ENCODE measurements at places on chromosomes 4 and X.

GRCh38 chr4:112765317-112765974 lies 128.5 kb downstream of the LARP7 start:
- H3K36me3 ChIP-seq, result no peaks in the 10 kb centered on the region
- peaks cover 15% of the 10 kb centered on the region for H3K27me3 ChIP-seq
- H3K4me3 ChIP-seq, result no peak overlapping the region
- H3K27ac ChIP-seq, result peak overlapping the region; percentile 43

GRCh38 chr4:139295942-139296299 lies 5.4 kb upstream of the NAA15 start:
- peak overlapping the region; percentile 99 for H3K27ac ChIP-seq
- DNase-seq, result no peak
- peak overlapping the region; percentile 96 for H3K4me3 ChIP-seq
- H3K4me1 ChIP-seq, result peaks cover 19% of the 10 kb centered on the region

DNA sequence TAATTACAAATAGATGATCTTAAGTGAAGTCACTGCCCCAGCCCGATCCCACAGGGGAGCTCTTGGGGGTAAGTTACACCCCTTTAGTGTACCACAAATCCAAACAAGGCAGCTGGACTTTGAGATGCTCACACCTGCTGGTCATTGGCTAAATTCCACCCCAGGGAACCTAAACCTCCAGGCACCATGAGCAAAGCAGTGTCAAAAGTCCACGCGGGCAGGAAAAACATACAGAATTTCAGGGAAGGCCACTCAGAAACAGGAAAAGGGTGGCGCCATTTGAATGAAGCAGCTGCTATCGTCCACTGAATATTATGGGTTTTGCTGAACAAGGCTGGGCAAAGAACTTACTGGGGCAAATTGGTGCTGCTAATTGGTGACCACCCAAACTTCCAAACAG lies 30.9 kb downstream of the SUPT20HL1 start:
- H3K4me3 ChIP-seq, result no peak overlapping the region
- no peaks in the 10 kb centered on the region for H3K36me3 ChIP-seq
- no peak for DNase-seq
- no peak overlapping the region for H3K27ac ChIP-seq

GRCh38 chrX:97224148-97224547 lies 340.4 kb downstream of the RPA4 start:
- H3K4me1 ChIP-seq, result peaks cover 2% of the 10 kb centered on the region
- no peak overlapping the region for H3K27ac ChIP-seq
- H3K27me3 ChIP-seq, result no peaks in the 10 kb centered on the region
- no peak for DNase-seq
- no peak overlapping the region for H3K4me3 ChIP-seq

- peak overlapping the region; percentile 88 for H3K27ac ChIP-seq
- no peak for DNase-seq
- H3K4me3 ChIP-seq, result peak overlapping the region; percentile 28
- no peaks in the 10 kb centered on the region for H3K27me3 ChIP-seq
- H3K4me1 ChIP-seq, result peaks cover 34% of the 10 kb centered on the region
These were observed 231.7 kb upstream of the GATB start for GRCh38 chr4:151992332-151993154.

DNA sequence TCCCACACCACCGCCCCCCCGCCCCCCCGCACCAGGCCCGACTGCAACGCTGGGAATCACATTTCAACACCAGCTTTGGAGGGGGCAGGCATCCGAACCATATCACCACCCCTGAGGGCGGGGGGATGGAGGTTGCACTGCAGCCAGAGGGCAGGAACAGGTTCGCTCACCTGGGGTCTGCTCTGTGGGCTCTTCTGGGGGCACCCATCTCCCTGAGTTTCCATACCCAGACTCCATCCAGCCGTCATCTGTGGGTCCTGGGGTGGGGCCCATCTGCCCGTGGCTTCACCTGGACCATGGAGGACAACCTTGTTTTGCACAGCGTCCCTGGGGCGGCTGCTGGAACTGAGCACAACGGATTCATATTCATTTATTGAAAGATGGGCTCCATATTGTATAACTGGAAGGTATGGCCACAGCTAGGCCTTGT lies 6.9 kb downstream of the PSAPL1 start:
- H3K27ac ChIP-seq, result no peak overlapping the region
- peaks cover 14% of the 10 kb centered on the region for H3K27me3 ChIP-seq
- no peak for DNase-seq
- no peaks in the 10 kb centered on the region for H3K36me3 ChIP-seq
- no peak overlapping the region for H3K4me3 ChIP-seq

GRCh38 chr4:52057196-52057595 lies 6.1 kb downstream of the SPATA18 start:
- no peak for DNase-seq
- no peak overlapping the region for H3K4me3 ChIP-seq
- H3K36me3 ChIP-seq, result peaks cover 5% of the 10 kb centered on the region
- peaks cover 64% of the 10 kb centered on the region for H3K27me3 ChIP-seq

DNA sequence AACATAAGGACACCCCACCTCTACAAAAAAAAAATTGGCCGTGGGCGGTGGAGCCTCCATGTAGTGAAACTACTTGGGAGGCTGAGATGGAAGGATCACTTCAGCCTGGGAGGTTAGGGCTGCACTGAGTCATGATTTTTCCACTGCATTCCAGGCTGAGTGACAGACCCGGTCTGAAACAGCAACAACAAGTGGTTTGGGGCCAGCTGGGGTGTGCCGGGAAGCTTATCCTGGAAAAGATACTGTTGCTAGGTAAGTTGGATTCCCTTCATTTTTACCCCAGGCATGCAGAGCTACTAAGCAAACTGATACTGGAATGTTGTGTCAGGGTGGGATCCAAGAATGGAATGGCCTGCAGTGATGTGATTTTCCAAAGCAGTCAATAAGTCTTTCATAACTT lies 57.0 kb downstream of the XAGE2 start:
- no peaks in the 10 kb centered on the region for H3K4me1 ChIP-seq
- no peaks in the 10 kb centered on the region for H3K27me3 ChIP-seq
- H3K4me3 ChIP-seq, result no peak overlapping the region
- H3K27ac ChIP-seq, result no peak overlapping the region

GRCh38 chr4:71570492-71570891 lies 213.4 kb downstream of the GC start:
- H3K4me1 ChIP-seq, result peaks cover 2% of the 10 kb centered on the region
- H3K4me3 ChIP-seq, result no peak overlapping the region
- H3K36me3 ChIP-seq, result no peaks in the 10 kb centered on the region
- peaks cover 8% of the 10 kb centered on the region for H3K27me3 ChIP-seq
- no peak for DNase-seq
- H3K27ac ChIP-seq, result no peak overlapping the region

GRCh38 chr4:169268951-169269760 lies 1.6 kb downstream of the SH3RF1 start:
- H3K27ac ChIP-seq, result no peak overlapping the region
- peaks cover 3% of the 10 kb centered on the region for H3K4me1 ChIP-seq
- no peak for DNase-seq
- H3K36me3 ChIP-seq, result peaks cover 2% of the 10 kb centered on the region
- peak overlapping the region; percentile 2 for H3K4me3 ChIP-seq

- H3K4me3 ChIP-seq, result no peak overlapping the region
- no peaks in the 10 kb centered on the region for H3K36me3 ChIP-seq
- DNase-seq, result no peak
- no peaks in the 10 kb centered on the region for H3K27me3 ChIP-seq
- no peaks in the 10 kb centered on the region for H3K4me1 ChIP-seq
- H3K27ac ChIP-seq, result no peak overlapping the region
These were observed 52.4 kb downstream of the GLRB start for GRCh38 chr4:157128395-157128794.

DNA sequence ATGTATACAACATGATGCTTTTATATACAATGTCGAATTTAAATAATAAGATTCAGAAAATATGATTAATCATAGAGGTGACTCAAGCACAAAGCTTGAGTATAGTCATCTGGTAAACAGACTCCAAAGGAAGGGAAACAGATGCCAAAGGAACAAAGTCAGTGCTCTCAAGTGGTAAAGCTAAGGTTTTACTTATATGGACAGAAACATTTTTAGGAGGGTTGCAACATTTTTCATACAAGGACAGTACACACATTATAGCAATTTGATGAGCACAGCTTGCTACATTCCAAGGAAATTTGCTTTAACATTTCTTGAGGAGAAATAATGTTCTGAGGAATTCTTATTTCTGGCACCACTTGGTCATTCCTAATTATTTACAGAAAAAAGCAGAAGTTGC lies 333.4 kb upstream of the AADAT start:
- H3K27me3 ChIP-seq, result no peaks in the 10 kb centered on the region
- no peak for DNase-seq
- H3K27ac ChIP-seq, result no peak overlapping the region
- no peaks in the 10 kb centered on the region for H3K36me3 ChIP-seq
